A673 (cell line): ENCODE measurements at places on chromosomes 2 and 18. TPM values are rescaled to one million over a fixed set of nuclear protein-coding genes. Genes with fewer than 3 reads are reported as not detected.

DNA sequence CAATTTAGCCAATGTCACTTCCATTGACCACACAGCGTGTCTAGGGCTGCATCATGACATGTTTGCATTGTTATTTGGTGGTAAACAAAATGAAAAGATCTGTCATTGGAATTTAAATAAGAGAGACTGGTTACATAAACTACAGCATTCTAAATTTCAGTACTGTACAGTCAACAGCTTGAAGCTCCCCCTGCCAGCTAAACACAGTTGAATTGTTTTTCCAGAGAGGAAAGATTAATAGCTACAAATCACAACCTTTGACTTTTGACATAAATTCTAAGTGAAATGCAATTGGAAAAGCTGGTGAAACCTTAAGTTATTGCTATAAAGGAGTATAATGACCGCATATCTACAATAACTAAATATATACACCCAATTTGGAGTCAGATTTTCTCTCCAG is 1600.0 kb upstream of the ACVR2A start:
- no peak for DNase-seq

GRCh38 chr2:212733273-212733672 is 194.7 kb upstream of the ERBB4 start:
- no peak for DNase-seq

DNA sequence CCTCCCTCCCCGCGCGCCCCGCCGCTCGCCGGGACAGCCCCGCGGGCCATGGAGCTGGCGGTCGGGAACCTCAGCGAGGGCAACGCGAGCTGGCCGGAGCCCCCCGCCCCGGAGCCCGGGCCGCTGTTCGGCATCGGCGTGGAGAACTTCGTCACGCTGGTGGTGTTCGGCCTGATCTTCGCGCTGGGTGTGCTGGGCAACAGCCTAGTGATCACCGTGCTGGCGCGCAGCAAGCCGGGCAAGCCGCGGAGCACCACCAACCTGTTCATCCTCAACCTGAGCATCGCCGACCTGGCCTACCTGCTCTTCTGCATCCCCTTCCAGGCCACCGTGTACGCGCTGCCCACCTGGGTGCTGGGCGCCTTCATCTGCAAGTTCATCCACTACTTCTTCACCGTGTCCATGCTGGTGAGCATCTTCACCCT is 865 bp downstream of the GALR1 start:
- no peak for DNase-seq

DNA sequence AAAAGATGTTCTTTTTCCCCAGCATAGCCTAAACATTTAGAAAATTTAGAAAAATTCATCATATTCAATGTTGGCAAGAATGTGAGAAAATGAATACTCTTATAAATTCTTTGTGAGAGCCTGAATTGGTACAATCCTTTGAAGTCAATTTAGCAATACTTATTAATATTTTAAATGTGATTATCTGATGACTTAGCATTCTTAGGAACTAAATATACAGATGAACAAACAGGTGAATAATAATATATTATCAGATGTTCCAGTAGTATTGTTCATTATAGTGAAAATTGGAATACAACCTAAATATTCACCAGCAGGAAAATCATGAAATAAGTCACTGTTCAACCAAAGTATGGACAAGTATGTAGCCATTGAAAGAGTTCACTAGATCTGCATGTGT is 55.5 kb upstream of the MEIS1 start:
- DNase-seq: no peak

- DNase-seq: no peak
Observed at GRCh38 chr2:224940618-224941017, 101.7 kb downstream of the DOCK10 start.

GRCh38 chr2:197167608-197168314 is 142.8 kb downstream of the ANKRD44 start:
- no peak for DNase-seq

- no peak for DNase-seq
Observed at GRCh38 chr18:36314098-36314497, 16.6 kb downstream of the FHOD3 start.

- DNase-seq: peak; percentile 82
Observed at GRCh38 chr2:55885127-55885943, 38.2 kb downstream of the EFEMP1 start.

DNA sequence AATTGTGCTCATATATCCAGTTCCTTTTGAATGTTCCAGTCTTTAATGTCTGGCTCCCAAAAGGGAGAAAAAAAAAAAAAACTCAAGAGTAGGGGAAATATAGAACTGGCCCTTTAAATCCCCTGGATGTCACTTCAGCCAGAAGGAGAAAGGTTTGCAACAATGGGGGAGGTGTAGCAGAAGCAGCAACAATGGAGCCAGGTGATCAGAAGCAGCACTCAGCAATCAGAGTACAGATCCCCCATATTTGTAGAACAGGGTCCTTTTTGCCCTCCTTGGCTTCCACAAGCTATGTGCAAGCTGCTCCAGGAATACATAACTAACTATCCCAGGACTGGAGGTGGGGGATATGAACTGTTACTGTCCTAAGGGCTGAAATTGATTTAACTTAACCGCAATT is 25.8 kb upstream of the ZNF397 start:
- DNase-seq: no peak

DNA sequence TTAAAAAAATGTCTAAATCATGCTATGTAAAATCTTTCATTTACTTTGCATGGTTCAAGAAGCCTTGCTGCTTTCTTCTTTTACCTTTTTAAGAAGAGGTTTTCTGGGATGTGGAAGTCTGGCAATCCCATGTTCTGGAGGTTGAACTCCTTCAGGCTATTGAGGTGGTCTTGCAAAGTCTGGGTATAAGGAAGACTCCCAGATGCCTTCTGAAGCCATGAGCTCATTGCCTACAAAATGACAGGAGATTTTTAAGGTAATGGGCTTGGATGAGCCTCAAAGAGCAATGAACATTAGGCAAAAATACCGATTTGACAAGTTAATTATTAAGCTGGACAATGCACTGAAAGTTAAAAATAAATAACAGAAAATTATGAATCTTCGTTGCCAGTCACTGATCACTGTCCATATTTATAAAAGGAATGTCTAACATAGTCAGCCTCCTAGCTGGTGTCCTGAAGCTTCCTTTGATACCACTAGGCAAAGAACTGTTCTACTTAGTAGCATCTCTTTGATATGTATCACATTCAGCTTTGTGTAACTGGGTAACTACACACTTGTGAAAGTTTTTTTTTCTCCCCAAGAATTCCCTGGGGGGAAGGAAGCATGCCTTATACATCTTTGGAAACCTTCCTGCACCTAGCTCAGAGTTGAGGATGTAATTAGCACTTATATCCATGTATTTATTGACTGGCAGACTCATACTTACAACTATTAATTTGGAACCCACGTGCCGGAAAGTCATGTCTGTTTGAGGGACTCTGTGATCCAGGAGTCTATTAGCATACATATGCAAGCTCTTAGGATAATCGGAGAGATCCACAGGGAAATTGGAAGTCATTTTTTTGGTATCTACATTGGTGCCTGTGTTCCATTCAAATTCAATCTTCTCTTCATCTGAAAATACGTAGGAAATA is 29.3 kb downstream of the APOB start:
- no peak for DNase-seq

GRCh38 chr18:2880473-2880872 is 33.7 kb downstream of the EMILIN2 start:
- DNase-seq: no peak

- DNase-seq: no peak
Observed at GRCh38 chr2:5253263-5253662, 438.9 kb upstream of the SOX11 start.

- no peak for DNase-seq
Observed at GRCh38 chr2:46435796-46436360, 43.5 kb upstream of the TMEM247 start.

DNA sequence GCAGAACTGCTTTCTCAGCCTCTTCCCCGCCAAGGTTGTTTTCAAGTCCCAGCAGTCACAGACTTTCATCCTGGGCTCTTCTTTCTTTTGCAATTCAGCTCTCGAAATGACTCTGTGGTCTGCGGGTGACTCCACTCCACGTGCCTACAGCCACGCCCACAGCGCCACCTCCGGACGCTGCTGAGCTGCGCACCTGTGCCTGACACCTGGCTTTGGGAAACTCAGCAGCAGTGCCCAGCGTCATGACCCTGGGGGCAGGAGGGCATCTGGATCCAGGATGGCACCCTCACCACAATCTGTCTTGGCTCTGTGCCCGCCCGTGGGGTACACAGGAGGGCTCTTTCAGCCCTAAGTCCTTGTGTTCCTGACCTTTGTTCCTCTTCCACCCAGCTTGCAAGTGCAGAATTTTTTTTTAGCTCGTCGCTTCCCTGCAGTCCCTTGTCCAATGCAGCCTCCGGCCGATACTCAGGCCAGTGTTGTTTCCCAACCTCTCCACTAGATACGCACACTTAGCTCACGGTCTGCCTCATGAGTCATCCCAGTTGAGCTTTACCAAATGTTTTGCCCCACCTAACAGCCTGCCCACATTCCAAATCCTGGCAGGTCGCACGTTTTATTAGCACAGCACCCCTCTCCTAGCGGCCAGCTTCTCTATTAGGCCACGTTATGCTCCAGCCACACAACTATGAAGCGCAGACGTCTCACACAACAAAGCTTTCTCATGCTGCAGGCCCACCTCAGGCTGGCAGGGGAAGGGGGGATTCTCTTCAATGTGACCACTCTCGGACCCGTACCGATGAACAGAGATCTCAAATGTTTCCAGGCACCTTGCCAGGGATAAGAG is 6.5 kb upstream of the CAPN10 start:
- no peak for DNase-seq

- DNase-seq: no peak
Observed at GRCh38 chr2:101420623-101421022, 33.3 kb upstream of the CREG2 start.

- DNase-seq: no peak
Observed at GRCh38 chr18:73944715-73945114, 202.9 kb downstream of the FBXO15 start.

DNA sequence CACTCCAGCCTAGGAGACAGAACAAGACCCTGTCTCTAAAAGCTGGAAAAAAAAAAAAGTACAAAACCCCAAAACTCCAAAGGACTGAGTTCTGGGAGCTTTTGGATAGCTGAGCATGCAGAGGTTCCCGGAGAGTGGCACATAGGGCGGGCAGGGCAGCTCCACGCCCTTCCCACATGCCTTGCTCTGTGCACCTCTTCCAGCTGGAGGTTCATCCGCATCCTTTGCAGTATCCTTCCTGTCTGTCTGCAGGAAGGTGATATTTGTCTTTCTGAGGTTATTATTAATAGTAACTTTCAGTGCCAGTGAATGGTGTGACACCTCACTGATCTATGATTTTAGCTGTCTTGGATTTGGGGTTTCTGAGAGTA is 70.2 kb downstream of the INPP4A start:
- no peak for DNase-seq

DNA sequence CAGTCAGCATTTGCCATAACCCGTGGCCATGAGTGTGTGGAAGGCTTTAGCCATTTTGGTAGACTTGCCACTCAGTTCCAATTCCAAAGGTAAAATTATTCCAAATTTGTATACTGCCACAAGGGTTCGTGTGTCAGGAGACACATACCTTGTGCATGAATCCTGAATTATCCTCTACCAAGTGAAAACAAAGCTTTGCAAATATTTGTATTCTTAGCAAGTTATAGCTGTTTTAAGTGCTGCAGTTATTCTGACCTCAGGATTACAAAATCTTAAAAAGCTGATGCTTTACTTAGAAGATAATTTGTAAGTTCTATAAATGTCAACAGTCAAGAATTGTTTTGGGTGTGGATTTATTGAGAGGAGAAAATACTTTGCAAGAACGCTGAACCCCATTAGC is 100.6 kb downstream of the ANTXR1 start:
- no peak for DNase-seq

DNA sequence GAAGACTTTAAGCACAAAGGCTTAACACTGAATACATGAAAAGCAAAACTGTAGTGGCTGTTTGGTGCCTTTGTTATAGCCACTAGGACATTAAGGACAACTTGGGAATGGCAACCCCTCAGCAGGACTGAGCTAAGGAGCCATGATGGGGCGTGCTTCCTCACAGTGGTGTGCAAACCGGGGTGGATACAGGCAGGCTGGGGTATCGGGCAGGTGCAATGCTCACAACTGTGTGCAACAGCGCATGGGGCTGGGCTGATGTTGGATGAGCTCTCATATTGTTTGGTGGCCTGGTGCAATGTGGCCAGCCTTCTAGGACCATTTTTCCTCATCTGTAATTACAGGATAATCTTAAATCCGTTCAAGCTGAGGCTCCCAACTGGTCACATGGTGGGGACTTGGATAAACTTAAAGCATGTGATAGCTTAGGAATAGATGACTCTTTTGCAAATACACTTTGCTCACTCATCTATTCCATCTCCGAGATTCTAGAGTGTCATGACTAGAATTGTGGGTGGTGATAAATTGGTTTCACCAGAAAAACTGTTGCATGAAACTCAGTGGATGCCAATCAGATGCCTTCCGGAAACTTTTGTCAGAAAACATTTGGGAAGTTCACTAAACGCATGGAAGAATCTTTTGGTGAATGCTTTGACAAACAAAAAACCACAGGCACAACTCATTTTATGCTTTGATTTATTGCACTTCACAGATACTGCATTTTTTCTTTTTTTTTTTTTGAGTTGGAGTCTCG is 116.5 kb downstream of the PXDN start:
- no peak for DNase-seq

GRCh38 chr2:52703004-52703403 is 1064.6 kb upstream of the CHAC2 start:
- DNase-seq: no peak

- no peak for DNase-seq
Observed at GRCh38 chr2:67255933-67256615, 141.1 kb upstream of the ETAA1 start.

- DNase-seq: peak; percentile 43
Observed at GRCh38 chr2:47002480-47003381, 87.1 kb upstream of the MCFD2 start.

DNA sequence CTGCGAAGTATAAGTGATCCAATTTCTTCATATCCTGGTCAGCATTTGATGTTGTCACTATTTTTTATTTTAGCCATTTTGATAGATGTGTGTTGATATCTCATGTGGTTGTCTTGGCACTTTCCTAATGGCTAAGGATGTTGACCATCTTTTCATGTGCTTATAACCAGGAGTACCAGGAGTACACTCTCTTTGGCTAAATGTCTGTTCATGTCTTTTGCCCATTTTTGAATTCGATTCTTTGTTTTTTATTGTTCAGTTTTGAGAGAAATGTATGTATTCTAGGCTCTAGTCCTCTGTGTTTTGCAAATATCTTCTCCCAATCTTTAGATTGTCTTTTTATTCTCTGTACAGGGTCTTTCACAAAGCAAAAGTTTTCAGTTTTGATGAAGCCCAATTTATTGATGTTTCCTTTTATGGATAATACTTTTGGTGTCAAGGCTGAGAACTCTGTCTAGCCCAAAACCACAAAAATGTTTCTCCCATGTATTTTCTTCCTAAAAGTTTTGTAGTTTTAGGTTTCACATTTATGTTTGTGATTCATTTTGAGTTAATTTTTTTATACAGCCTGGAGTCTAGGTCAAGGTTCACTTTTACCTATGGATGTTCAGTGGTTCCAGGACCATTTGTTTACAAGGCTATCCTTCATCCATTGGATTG is 65.4 kb downstream of the SDC1 start:
- no peak for DNase-seq

The UGT1A8 gene
- not detected in 2 replicates for total RNA-seq

The LYPD6B gene
- not detected in 2 replicates for total RNA-seq

The CREG2 gene
- total RNA-seq: not detected in 2 replicates

The ABCG8 gene
- not detected in 2 replicates for total RNA-seq

The SERPINB12 gene
- not detected in 2 replicates for total RNA-seq

The TACR1 gene
- total RNA-seq: not detected in 2 replicates

The PRKAG3 gene
- not detected in 2 replicates for total RNA-seq

The ALLC gene
- not detected in 2 replicates for total RNA-seq

The LCT gene
- total RNA-seq: 0.37 and 0.39 TPM in 2 replicates
